ENCODE measurements at places on chromosomes 13 and 19.

DNA sequence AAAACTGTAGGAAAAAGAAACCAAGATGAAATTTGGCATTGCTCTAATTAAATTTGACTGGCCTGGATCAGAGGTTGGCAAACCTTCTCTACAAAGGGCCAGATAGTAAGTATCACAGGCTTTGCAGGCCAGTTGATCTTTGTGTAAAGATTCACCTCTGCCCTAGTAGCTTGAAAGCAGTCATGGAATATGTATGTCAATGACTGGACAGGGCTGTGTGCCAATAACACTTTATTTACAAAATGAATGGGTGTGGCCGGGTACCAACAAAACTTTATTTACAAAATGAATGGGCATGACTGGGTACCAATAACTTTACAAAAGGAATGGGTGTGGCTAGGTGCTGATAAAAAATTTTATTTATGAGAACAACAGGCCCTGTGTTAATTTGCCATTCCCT lies 20.0 kb downstream of the SIN3B start:
- no peak for DNase-seq

- DNase-seq = peak; percentile 1
Observed at GRCh38 chr13:98910501-98910951, 67.3 kb downstream of the DOCK9 start.

GRCh38 chr19:5292822-5293611 lies 47.6 kb downstream of the PTPRS start:
- peak; percentile 51 for DNase-seq

- no peak for DNase-seq
Observed at GRCh38 chr13:84303035-84303434, 420.8 kb upstream of the SLITRK1 start.

- DNase-seq = no peak
Observed at GRCh38 chr19:33950091-33950750, 153.6 kb downstream of the KCTD15 start.

DNA sequence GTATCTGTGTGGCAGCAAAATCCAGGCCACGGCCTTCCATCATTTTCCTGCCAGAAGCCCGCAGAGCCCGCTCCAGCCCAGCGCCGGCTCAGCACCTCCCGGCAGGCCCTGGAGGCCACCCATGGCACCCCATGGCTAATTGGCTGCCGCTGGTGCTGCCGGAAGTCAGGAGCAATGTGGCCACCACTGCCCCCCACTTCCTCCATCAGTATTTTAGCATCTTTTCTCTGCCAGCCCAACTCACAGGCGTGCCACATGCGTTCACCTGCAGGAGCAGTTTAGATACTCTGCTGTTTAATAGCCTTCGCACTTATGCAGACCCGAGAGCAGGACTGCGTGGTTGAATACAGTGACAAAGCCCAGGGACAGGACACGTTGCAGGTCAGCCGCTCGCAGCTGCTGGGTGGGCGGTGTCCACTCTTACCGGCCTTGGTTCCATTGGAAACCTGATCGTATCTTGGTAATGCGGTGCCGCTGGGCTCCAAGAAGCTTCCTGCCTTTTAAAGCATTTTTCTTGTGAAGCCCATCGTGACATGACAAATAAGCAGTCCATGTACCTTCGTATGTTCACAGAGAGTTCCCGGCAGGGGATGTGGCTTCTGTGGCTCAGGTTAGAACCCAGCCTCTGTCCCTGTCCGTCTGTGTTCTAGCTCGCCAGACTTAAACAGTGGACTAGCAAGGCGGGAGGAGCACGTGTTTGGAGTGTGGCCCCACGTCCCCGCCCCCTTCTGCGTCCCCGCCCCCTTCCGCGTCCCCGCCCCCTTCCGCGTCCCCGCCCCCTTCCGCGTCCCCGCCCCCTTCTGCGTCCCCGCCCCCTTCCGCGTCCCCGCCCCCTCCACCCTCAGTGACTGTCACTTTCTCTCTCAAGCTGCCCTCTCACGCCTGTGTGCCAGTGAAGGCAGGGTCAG lies 162.0 kb upstream of the SOX1 start:
- no peak for DNase-seq

DNA sequence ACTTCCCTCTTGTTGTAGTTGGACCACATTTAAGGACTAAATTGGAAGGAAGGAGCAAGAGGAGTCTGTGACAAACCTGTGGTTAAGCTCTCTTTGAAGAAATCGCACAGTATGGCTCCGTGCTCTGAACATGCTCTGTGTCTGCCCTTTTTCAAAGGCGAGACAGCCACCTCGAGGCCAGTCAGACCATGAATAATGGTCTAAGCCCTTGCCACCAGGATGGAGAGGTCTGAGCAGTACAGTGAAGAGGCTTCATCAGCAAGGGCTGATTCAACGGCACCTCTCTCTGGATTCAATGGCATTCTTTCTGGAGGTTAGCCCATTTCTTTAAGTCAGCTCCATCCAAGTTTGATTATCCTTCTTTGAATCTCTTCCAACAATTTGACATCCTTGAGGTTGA lies 30.9 kb downstream of the FAM216B start:
- no peak for DNase-seq

DNA sequence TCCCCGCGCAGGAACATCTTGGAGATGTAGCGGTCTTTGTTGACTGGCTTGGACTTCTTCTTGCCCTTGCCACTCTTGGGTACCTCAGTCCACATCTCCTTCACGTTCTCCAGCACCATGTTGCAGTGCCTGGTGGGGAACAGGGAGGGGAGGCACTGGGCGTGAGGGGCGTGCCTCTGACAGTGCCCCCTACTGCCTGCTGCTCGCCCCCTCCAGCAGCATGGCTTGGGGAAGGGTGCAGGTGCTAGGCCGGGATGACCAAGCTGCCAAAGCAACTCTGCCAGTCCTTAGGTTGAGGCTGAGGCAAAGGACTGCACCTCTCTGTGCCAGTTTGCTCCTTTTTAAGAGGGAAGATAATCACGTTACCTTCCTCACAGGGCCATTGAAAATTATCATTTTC lies 4.2 kb downstream of the SNRPD2 start:
- DNase-seq = no peak
